ENCODE measurements at places on chromosomes 5 and 9.

DNA sequence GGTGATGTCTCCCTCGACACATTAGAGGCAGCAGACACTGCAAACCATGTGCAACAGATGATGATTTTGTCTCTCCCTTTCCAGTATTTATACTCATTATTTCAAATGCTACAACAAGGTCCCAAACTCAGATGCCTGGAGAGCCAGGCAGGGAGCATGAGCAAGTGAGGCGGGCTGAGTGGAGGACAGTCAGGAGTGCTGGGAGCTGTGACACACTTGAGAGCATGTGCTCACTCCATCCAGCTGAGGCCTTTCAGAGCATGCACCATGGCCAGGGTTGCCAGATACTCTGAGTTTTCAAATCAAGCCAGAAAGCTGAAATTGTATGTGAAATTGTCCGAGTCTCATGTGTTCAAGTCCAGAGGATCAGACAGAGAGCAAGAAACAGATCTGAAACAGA lies 55.8 kb upstream of the SLC2A8 start:
- no peak for DNase-seq

DNA sequence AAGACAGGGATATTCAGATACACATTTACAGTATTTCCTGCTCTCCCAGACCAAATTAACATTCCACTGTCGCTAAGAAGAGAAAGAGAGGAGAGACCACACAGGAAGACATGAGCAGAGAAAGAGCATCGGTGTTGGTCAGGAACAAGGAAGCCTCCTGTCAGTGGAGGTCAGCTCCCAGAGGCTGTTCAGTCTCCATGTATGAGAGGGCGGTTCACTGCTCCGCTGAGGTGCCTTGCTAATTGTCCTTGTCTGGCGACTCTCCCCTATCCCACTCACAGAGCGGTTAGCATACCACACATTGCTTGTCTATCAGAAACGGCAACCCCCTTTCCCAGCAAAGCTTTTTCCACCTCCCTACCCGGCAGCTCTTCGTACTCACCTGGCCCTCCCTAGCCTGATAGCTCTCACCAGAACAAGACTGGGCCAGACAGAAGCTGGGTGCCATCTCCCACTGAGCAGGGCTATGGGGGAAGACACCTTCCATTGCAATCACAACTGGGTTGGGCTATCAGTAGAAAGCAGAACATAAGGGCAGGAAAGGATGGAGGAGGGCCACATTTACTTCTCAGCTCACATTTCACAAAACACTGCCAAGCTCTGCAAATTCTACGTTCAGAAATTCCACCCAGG lies 58.6 kb upstream of the LMNB1 start:
- DNase-seq, result no peak

- no peak for DNase-seq
Observed at GRCh38 chr5:87277279-87277835, 9.7 kb downstream of the RASA1 start.

GRCh38 chr5:115487756-115488155 lies 56.8 kb downstream of the FEM1C start:
- no peak for DNase-seq

- no peak for DNase-seq
Observed at GRCh38 chr9:70385426-70385825, 29.0 kb downstream of the KLF9 start.

DNA sequence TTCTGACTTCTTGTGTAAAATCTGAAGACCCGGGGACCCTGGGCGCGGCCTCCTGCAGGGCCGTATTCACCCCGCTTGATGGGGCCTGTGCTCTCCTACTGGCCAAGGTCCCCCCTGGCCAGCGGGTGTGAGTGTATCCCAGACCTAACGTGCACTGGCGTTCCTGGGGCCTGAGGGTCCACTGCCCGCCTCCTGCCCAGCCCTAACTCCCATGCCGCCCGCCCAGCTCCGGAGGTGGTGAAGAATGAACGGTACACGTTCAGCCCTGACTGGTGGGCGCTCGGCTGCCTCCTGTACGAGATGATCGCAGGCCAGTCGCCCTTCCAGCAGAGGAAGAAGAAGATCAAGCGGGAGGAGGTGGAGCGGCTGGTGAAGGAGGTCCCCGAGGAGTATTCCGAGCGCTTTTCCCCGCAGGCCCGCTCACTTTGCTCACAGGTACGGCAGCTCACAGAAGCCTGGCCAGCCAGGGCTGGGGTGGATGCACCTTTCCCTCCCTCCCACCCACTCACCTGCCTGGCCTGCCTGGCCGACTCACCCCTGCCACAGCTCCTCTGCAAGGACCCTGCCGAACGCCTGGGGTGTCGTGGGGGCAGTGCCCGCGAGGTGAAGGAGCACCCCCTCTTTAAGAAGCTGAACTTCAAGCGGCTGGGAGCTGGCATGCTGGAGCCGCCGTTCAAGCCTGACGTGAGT lies 9.5 kb downstream of the GRK6 start:
- no peak for DNase-seq

DNA sequence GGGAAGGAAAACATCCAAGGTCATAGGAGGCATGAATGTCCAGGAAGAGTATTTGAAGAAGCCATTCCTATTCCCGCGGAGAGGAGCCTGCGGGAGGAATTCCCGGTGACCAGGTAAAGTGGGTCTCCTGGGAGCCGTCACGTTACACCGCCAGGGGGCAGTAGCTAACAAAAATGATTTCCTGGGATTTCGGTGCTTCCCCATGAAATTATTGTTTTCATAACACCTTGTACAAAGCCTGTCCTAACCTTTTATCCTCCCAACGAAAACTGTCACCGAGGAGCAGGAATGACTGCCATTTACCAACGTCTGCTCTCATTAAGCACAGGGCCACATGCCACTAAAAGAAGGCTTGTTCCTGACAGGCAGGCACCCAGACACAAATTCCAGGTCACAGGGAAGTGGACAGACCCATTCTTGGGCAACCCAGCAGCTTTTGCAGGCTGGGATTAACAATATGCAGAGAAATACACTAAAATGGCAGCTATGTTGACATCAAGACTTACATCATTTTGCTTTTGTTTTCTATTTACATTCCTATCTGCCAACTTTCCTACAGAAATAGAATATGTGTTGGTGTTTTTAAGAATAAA lies 41.2 kb upstream of the CTSL start:
- no peak for DNase-seq

GRCh38 chr5:66041627-66042026 lies 102.5 kb upstream of the SREK1 start:
- DNase-seq, result no peak

GRCh38 chr5:96984506-96985192 lies 48.8 kb downstream of the LNPEP start:
- DNase-seq, result no peak

All from SK-N-DZ (cell line).